Lung (tissue), 17 donors: ENCODE measurements at places on chromosomes 12 and 14. TPM values are rescaled to one million over a fixed set of nuclear protein-coding genes. Genes with fewer than 3 reads are reported as not detected.
A peak's percentile ranks its signal among the peaks of the same experiment; 100 is the strongest.

DNA sequence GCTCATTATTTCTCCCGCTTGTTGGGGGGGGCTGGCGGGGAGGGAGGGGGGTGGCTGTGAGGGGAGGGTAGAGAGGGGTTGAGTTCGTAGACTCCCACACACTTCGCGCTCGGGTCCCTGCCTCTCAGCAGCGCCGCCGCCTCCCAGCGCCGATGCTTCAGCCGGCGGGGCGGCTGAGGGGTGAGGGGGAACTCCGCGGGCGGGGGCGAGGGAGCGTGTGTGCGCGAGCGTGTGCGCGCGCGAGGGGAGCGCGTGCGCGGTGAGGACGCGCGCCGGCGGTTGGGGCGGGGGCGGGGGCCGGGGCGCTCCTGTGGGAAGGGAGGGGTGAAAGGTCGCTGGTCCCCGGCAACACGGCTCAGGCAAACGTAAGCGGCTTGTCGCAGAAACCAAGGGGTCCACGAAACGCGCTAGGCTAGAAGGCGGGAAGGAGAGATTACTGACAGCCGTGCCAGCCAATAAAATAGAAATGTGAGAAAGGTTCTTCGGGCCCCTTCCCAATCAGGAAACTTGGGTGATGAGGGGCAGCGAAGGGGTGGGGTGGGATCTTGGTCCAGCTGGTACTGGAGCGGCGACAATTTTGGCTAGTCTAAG lies 343 bp upstream of the NOVA1 start:
- H3K27ac ChIP-seq: no peak overlapping the region
- peak; percentile 97 for DNase-seq
- no peaks in the 10 kb centered on the region for H3K4me1 ChIP-seq
- peak overlapping the region; percentile 59 for H3K4me3 ChIP-seq

Gene COL2A1
- total RNA-seq: 8.7 TPM

GRCh38 chr12:2633825-2634200 lies 161.0 kb upstream of the FKBP4 start:
- no peak for DNase-seq
- H3K4me1 ChIP-seq: peaks cover 14% of the 10 kb centered on the region
- H3K36me3 ChIP-seq: peaks cover 4% of the 10 kb centered on the region
- H3K27ac ChIP-seq: no peak overlapping the region
- H3K27me3 ChIP-seq: peaks cover 7% of the 10 kb centered on the region

GRCh38 chr12:75995691-75996090 lies 35.9 kb downstream of the PHLDA1 start:
- H3K36me3 ChIP-seq: no peaks in the 10 kb centered on the region
- H3K4me3 ChIP-seq: no peak overlapping the region
- DNase-seq: no peak
